ENCODE measurements at places on chromosomes 6 and 20.

DNA sequence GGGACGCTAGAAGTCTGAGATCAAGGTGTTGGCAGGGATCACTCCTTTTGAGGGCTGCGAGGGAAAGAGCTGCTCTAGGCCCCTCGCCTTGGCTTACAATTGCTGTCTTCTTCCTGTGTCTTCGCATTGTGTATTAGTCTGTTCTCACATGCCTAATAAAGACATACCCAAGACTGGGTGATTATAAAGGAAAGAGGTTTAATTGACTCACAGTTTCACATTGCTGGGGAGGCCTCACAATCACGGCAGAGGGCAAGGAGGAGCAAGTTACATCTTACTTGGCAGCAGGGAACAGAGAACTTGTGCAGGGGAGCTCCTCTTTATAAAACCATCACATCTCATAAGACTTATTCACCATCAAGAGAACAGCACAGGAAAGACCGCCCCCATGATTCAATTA lies 102.5 kb upstream of the ASF1A start:
- DNase-seq, result no peak

GRCh38 chr20:19497064-19497463 lies 261.0 kb upstream of the RIN2 start:
- DNase-seq, result no peak

GRCh38 chr20:24827603-24828295 lies 121.3 kb upstream of the CST7 start:
- no peak for DNase-seq

DNA sequence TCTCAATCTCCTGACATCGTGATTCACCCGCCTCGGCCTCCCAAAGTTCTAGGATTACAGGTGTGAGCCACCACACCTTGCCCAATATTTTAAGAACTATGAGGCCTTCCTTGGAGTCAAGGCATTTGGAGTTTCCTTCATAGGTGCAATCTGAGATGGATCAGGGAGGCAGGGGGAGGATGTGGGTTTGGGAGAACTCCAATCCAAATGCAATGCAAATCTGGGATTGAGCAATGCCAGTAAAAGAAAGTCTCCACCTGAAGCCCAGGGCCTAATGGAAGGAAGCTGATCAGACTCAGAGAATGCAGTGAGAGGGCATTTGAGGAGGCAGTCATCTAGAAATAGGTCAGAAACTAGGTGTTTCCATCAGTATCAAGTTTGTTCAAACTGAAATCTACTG lies 21.2 kb downstream of the RSPH3 start:
- no peak for DNase-seq

DNA sequence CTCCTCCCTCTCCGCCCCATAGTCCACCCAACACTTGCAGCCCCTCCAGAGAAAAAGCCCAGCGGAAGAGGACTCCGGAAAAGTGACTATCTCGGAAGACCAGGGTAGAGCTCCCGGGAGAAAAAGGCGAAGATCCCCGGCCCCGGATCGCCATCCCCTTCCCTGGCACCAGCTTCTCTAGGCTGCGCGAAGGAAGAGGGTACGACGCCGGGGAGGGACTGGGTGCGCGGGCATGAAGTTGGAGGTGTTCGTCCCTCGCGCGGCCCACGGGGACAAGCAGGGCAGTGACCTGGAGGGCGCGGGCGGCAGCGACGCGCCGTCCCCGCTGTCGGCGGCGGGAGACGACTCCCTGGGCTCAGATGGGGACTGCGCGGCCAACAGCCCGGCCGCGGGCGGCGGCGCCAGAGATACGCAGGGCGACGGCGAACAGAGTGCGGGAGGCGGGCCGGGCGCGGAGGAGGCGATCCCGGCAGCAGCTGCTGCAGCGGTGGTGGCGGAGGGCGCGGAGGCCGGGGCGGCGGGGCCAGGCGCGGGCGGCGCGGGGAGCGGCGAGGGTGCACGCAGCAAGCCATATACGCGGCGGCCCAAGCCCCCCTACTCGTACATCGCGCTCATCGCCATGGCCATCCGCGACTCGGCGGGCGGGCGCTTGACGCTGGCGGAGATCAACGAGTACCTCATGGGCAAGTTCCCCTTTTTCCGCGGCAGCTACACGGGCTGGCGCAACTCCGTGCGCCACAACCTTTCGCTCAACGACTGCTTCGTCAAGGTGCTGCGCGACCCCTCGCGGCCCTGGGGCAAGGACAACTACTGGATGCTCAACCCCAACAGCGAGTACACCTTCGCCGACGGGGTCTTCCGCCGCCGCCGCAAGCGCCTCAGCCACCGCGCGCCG lies 822 bp downstream of the FOXQ1 start:
- no peak for DNase-seq

- DNase-seq, result no peak
These were observed 25.9 kb downstream of the ADGRF4 start for GRCh38 chr6:47724300-47724699.

DNA sequence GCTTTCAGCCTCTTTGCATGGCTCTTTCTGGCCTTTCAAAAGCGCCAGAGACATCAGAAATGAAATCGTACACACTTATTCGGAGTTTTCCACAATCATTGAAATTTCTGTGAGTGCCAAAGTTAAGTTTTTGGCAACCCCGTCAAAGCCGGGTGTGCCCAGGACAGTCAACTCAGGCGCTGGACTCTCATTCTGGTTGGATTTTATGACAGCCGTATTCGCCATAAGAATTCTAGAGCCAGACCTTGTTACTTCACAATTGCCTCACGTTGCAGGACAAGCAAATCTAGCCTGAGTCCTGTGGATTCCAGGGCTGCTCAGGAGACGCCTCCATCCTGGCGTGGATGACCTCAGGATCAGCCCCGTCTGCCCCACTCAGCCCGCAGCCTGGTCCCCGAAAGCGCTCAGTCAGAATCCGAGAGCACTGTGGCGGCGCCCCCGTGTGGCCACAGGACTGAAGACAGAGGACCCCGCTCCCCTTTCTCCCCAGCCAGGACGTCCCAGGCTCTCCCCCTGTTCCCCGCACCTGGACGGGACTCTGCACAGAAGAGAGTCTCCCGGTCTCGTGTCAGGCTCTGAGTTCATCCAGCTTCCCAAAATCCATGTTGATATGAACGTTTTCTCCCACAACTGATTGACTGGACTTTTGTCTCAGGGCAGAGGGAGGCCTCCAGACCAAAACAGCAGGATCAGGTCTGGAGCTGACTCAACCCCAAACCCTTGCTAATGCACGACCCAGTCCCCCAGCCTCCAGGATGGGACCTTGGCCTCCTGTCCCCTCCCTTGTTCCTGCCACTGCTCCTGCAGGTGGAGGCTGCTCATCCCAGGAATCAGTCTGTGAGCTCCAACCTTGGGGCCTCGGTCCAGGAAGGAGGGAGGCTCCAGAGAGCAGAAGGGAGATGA lies 38.2 kb downstream of the MICA start:
- no peak for DNase-seq

DNA sequence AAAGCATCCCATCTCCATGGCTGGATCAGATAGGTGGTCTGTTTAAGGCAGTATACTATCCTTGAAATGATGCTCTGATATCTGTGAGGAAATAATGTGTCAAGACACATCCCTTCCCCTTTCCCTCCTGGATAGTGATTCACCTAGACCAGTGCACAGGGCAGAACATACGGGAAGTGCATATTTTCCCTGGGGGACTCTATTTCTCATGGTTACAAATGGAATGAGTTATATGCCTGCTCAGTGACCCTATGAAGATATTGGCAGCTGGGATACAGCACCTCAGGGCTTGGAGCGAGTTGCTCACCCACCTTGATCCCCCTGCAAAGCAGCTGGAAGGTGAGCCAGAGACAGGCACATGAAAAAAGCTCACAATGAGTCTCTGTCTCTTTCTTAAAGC lies 67.5 kb upstream of the PRL start:
- no peak for DNase-seq

DNA sequence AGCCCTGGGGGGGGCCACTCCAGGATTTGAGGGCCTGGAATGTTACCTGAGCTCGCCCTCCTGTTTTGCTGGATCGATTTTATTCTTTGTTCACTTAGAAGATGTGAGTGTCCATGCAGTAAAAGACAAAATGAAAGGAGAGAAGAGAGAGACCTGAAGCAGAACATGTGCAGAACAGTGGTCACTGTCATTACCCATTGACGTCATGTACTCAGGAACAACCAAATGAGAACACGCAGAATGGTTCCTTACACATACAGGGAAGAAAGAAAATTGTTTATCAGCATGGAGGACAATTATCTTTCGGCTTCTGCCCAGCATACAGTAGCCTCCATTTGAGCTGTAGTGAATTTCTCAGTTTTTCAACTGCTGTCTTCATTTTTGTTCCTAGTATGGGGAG lies 258.1 kb downstream of the FNDC1 start:
- no peak for DNase-seq

DNA sequence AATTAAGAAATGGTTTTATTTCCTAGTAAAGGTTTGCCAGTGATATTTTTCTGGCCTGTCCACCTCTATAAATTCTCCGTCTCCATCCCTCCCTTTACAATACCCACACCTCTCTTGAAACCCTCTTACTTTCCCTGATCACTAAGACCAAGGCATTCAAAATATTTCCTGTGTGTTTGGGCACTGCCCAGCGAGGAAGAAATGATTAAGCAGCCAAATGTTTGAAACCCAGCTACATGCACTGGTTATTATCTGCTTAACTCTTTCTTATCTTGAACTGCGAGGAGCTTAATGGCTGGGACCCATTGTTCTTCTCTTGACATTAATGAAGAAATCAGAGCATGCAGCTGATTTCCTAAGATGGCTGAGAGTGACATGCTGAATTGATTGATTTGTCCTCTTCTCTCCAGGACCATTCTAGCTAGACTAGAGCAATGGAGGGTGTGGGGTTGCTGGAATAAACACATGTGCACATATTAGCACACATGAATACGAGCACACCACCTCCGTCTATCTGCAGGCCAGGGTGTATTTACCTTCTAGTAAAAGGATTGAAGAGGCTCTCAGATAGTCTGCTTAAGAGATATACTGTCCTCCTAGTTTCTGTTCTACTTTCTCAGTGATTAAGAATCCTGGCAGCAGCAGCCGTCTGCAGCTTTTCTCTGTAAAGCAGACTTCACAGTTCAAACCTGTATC lies 46.1 kb upstream of the PRDM1 start:
- no peak for DNase-seq

DNA sequence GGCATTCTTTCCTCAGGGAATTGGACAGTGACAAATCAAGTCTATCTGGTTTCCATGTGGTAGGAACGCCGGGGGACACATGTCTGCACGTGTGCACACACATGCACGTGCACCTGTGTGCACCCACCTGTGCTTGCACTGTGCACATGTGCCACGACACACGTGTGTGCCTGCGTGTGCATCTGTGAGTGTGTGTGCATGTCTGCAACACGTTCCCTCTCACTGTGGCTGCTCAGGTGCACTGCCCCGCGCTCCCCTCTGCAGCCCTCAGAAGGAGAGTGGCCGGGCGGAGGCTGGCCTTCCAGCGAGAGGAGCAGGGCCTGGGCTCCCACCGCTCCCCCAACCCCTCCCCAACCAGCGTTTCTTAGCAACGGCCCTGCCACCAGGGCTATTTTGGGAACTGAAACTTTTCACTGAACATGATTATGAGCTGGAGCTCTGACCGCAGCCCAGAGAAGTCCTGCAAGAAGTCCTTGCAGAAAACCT lies 147.8 kb downstream of the PHACTR3 start:
- no peak for DNase-seq

- no peak for DNase-seq
These were observed 96.2 kb upstream of the FOXO3 start for GRCh38 chr6:108464418-108465097.

DNA sequence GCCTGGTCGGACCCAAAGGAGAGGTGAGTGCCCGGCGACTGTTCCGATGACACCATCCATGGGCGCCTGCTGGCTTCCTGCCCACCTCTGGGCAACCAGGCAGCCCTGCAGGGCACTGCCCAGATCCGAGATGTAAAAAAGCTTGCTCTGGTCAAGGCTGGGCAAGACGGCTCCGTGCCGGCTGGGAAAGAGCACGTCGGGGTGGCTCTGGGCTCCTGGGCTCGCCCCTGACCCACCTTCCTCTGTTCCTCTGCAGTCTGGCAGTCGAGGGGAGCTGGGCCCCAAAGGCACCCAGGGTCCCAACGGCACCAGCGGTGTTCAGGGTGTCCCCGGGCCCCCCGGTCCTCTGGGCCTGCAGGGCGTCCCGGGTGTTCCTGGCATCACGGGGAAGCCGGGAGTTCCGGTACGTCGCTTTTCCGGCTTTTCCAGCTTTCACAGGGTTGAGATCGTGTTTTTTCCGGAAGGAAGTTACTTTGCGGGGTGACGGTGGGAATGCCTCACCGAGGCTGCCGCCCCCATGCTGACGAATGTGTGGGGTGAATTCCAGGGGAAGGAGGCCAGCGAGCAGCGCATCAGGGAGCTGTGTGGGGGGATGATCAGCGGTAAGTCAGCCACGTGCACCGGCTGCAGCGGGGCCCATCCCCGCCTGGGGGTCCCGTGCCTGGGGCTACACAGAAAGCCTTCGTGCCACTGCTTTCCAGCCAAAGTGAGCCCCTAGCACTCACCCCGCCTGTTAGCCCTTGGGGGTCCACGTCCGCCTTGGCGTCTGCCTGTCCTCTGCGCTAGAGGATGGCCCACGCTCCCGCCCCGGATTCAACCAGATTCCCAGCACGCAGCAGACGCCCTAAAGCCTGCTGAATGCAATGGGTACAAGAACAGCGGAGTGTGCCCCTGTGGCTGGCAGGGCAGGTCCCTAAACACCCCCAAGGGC lies 19.3 kb downstream of the COL9A3 start:
- no peak for DNase-seq

GRCh38 chr20:4913147-4913546 lies 88.2 kb downstream of the SLC23A2 start:
- no peak for DNase-seq

GRCh38 chr20:44034965-44035635 lies 120.4 kb downstream of the TOX2 start:
- DNase-seq, result no peak

DNA sequence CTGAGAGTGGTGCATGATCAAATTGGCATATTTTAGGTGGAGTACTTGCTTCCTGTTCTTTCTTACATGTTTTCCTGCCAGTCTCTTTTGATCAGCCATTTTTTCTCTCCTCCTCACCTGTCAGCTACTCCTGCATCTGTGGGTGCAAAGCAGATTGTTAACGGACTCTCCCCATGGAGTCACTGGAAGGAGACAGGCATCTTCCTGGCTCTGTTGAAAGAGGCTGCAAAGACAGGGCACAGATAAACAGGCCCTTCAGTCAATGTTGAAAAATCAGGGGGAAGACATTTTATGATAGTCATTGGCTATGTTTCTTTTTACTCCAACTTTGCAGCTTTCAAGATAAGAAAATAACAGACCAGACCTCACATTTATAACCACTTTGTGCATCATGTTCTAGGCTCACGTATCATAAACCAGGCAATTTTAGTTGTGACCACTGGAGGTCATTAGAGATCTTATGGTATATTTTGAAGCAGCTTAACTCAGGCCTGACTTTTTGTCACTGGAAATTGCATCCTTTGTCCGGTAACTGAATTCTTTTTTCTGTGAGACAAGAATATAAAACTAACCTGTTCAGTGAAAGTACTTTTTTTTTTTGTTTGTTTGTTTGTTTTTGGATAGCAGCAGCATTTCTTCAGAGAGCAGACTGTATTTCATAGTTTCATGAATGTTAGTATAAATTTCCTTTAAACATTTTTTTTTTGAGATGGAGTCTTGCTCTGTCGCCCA lies 20.1 kb downstream of the ECT2L start:
- no peak for DNase-seq

GRCh38 chr20:38453941-38454340 lies 18.7 kb upstream of the RALGAPB start:
- DNase-seq, result no peak

GRCh38 chr6:116111552-116112528 lies 11.2 kb downstream of the NT5DC1 start:
- no peak for DNase-seq
